HFF-Myc (cell line): ENCODE measurements at places on chromosomes 5 and 9.

- no peak for DNase-seq
These were observed 977 bp downstream of the MGAT4B start for GRCh38 chr5:179805529-179806249.

- DNase-seq = no peak
These were observed 87.9 kb upstream of the FSTL4 start for GRCh38 chr5:133700251-133700650.

GRCh38 chr9:126001581-126002225 is 254.5 kb downstream of the PBX3 start:
- no peak for DNase-seq

- no peak for DNase-seq
These were observed 141.9 kb upstream of the SLC12A2 start for GRCh38 chr5:127941646-127942045.

- DNase-seq = no peak
These were observed 77.8 kb upstream of the SPIN1 start for GRCh38 chr9:88310310-88310980.

GRCh38 chr9:93894691-93895079 is 60.5 kb downstream of the BARX1 start:
- no peak for DNase-seq

- DNase-seq = no peak
These were observed 218.1 kb upstream of the CD180 start for GRCh38 chr5:67414712-67415111.

DNA sequence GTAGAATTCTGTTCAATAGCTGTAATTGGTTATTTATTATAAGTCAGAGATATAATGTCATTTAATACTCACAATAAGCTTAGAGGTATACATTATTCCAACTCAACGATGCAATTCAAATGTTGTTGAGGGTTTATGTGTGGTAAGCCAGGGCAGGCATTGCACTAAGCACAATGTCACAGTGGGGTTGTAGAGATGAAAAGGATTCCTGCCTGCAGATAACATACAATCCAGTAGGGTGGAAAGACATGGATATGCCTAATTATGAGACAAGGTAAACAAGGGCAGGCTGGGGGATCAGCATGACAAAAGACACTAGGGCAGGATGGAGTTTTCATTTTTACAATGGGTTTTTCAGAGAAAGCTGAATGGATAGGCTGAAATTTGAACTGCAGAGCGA is 98.7 kb upstream of the PALM2AKAP2 start:
- no peak for DNase-seq

DNA sequence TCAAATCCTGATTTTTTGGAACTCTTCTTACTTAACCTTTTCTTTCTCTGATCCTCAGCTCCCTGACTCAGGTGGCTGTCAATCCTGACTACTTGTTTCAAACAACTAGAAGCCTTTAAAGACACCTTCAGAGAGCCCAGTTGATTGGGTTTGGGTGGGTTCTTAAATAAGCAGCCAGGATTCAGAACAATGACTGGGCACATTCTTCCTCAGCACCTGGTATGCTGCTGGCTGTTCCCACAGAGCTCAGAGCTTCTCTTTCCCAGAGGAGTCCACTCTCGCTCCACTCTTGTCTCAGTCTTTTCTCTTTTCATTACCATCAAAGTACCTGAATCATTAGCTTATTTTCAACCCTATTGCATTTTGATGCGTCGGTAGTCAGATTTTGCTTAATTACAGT is 22.5 kb downstream of the PCSK5 start:
- no peak for DNase-seq

- DNase-seq = no peak
These were observed 73.6 kb upstream of the ADAMTS16 start for GRCh38 chr5:5066276-5067186.

GRCh38 chr5:377326-377981 is 55.9 kb downstream of the AHRR start:
- DNase-seq = no peak

GRCh38 chr9:86788456-86788855 is 158.8 kb downstream of the GAS1 start:
- no peak for DNase-seq

GRCh38 chr9:113805486-113806132 is 70.5 kb upstream of the ZNF618 start:
- DNase-seq = no peak

GRCh38 chr5:32280656-32281081 is 32.1 kb downstream of the MTMR12 start:
- DNase-seq = no peak

- no peak for DNase-seq
These were observed 25.1 kb downstream of the BARX1 start for GRCh38 chr9:93930070-93930469.

DNA sequence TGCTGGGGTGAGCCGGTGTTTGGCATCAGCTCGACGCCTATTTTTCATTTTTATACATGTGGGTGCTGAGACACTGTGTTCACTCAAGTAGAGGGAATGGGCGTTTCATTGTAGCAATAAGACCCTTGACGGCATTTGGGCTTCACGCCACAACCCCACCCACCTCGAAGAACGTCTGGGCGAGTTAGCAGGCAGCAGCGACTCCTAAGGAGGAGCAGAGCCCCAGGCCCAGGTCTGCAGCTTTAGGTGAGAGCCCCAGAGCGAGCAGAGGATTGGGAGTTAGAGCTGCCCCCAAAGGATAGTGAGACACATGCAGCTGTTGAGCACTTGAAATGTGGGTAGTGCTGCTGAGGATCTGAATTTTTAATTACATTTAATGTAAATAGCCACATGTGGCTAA is 1.6 kb upstream of the ZFP62 start:
- DNase-seq = no peak

DNA sequence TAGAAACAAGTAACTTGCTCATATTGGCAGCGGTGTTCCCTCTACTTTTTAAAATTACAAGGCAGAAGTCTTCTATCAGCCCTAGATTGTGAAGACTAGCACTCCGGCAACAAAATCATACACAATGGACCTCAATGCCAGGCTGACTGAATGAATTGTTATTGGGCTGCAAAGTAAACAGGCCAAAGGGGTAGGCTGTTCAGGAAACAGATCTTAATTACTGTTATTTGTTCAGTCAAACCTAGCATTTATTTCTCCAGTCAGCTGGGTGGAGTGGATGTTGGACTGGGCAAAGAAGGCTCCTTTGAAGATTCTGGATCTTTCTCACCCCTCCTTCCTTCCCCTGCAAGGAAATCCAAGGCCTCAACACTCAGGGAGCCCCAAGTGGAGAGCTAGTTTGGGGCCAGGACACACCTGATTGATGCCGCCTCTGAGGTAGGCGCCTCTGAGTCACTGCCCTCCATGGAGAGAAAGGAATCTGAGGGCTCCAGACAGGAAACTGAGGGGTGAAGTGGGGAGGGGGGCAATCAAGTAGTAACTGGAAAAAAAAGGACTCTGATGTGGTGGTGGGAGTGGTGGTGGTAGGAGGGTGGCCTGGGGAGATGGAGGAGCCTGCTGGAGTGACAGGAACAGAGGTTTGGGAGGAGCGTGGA is 35.5 kb downstream of the SERINC5 start:
- no peak for DNase-seq

GRCh38 chr5:82384034-82384750 is 106.0 kb upstream of the RPS23 start:
- DNase-seq = no peak

DNA sequence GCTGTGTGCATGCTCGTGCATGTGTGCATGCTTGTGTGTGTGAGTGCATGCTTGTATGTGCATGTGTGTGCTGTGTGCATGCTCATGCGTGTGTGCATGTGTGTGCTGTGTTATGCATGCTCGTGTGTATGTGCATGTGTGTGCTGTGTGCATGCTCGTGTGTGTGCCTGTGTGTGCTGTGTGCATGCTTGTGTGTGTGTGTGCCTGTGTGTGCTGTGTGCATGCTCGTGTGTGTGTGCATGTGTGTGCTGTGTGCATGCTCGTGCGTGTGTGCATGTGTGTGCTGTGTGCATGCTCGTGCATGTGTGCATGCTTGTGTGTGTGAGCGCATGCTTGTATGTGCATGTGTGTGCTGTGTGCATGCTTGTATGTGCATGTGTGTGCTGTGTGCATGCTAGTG is 30.3 kb upstream of the SH3PXD2B start:
- no peak for DNase-seq

DNA sequence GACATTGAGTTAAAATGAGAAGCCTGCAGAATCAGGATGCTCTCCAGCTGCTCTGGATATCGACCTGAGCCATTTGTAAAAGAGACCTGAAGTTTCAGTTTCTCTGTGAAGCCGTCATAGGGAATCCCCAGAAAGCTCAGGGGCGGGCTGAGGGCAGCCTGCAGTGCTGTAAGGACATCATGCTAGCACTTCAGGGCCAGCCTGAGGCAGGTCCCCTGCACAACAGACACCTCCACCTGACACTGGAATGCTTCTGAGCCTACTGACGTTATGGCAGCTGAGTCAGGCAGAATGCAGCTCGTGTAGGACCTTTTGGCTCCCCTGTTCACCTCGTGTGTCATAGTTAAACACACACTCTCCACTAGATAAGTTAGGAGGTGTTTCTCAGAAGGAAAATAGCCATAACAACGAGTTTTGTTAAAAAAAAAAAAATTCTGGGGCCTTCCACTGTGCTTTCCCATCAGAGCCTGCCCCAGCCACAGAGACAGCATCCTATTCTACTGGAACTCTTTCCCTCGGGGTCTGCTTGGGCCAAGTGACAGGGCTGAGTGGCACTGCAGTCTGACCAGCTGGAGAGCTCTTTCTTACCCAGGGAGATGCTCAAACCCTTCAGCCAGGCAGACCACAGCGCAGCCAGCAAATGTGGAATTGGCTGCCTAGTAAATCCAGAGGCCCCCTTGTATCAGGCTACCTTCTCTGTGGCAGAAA is 354.9 kb downstream of the DIRAS2 start:
- DNase-seq = no peak

GRCh38 chr9:114061830-114062474 is 16.1 kb downstream of the AMBP start:
- no peak for DNase-seq

- DNase-seq = no peak
These were observed 7.7 kb downstream of the AMBP start for GRCh38 chr9:114070188-114071103.

- no peak for DNase-seq
These were observed 68.2 kb downstream of the NAA35 start for GRCh38 chr9:86009133-86009532.

GRCh38 chr9:89223396-89223977 is 44.9 kb upstream of the SHC3 start:
- DNase-seq = no peak

- no peak for DNase-seq
These were observed 38.6 kb downstream of the MRPS30 start for GRCh38 chr5:44847206-44847852.
